ENCODE measurements at places on chromosomes 2 and 18.
A peak's percentile ranks its signal among the peaks of the same experiment; 100 is the strongest.

- no peak for DNase-seq
Measured at GRCh38 chr2:2767837-2768236, 436.8 kb upstream of the MYT1L start.

DNA sequence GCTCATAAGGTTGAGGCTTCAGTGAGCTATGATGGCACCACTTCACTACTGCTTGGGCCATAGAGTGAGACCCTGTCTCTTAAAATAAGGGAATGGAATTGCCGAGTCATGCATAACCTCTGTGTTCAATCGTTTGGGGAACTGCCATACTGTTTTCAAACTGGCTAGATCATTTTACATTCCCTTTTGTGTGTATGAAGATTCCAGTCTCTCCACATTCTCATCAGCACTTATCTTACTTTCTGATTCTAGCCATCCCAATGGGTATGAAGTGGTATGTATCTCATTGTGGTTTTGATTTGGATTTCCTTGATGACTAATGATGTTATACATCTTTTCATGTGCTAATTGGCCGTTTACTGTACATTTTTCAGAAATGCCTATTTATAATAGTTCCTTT, 23.7 kb downstream of the MARCHF7 start:
- no peak for DNase-seq

DNA sequence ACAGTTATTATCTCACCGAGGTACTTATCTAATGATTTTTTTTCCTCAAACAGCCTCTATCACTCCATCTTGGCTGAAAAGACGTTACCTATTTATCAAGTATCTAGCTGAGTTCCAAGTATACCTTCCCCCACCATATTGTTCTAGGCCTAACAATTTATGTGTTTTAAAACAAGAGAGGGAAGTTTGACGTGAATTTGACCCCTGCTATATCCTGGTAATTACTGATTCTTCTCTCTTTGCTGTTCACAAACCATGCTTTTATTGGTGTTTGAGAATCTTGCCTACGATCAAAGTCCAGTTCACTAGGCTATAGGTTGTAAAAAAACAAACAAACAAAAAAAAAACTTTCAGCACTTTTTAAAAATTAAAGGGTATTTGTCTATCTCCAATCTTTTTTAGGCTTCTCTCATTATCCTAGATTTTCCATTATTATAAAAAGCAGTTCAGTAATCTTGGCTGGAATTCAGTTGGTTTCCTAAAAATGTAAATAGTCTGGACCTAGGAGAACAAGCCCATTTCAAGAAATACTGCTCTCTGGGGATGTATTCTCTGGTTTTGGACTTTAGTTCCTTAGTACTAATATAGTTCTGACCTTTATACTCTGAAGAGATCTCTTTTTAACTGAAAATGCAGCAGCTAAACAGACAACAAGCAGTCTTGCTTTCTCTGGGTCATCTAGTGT, 505.4 kb downstream of the CPS1 start:
- no peak for DNase-seq

DNA sequence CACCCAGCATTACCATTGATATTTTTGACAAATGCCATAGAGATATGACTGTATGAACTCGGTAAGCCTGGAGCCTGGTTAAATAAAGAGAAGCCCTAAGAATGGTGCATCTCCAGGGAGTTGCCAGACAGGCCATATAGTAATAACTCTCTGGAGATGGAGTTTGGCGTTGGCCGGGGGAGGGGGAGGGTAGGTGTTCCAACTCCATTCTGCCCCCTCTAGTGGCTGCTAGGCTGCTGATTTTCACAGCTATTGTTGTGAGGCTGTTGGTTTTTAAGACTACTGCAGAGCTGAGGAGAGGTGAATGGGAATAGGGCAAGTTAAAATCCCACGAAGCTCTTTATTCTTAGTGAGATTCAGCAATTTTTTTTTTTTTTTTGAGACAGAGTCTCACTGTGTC, 99.9 kb downstream of the GALNT14 start:
- no peak for DNase-seq

DNA sequence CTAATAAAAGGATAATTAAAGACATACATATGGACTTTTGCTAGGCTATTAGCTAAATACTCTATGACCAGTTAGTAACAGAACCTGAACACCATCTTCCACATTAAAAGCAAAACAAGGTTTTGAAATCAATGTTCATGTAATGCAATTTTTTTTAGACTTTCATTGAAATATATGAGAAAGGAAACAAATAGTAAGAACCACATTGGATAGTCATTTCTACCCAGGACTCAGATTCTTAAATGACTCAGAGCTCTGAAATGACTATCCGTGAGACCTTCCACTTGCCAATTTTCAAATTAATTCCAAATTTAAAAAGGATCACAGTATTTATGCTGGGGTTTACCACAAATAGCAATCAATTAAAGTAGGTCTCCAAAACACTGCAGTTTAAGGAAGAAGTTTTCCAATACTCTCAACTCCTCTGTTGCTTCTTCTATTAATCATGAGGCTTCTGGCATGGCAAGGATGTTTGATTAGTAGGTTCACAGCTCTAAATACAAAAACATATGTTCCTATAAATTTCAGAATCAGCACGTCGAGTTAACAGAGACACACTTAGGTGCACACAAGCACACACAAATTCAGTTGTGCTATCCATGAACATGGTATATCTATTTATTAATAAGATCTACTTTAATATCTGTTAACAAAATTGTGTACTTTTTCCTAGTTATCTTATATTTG, 841.0 kb downstream of the RNF144A start:
- DNase-seq: no peak

- no peak for DNase-seq
Measured at GRCh38 chr2:180970016-180970415, 10.4 kb upstream of the UBE2E3 start.

- DNase-seq: no peak
Measured at GRCh38 chr2:46167924-46168323, 129.3 kb upstream of the EPAS1 start.

DNA sequence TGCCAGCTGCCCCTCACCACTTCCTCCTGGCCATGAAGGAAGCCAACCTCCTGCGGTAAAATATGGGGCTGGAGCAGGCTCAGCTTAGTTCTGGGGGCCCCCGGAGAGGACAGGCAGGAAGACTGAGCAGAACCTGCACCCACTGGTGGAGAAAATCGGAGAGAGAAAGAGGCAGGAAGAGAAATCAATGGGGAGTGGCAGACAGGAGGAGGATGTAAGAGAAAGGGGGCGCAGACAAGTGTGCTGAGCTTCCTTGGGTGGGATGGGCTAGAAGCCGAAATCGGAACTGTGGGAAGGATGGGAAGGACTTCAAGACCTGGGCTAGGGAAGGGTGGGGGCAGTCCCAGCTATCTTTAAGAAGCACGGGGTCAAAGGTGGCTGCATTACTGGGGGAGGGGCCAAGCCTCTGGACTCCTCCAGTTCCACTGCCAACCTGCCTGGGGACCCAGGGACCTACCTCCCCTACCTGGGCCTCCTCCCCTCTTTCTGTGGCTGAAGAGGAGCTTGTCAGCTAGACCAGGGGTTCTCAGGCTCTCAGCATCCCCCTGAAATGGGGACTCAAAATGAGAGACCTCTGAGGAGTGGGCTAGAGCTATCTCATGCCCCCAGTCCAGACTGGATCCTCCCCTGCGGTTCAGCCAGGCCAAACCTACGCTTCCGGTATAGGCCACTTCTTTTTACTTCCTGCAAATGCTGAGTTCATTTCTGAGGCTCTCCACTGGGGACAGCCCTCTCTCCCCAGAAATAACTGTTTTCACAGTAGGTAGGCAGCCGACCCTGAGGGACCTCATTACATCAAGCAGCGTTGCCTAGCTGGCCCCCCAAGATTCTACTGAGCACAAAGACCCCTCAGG, 33.6 kb upstream of the B3GNT7 start:
- DNase-seq: no peak

- peak; percentile 23 for DNase-seq
Measured at GRCh38 chr2:85106489-85107180, 26.6 kb upstream of the TCF7L1 start.

- no peak for DNase-seq
Measured at GRCh38 chr2:152292991-152293390, 42.0 kb upstream of the FMNL2 start.

DNA sequence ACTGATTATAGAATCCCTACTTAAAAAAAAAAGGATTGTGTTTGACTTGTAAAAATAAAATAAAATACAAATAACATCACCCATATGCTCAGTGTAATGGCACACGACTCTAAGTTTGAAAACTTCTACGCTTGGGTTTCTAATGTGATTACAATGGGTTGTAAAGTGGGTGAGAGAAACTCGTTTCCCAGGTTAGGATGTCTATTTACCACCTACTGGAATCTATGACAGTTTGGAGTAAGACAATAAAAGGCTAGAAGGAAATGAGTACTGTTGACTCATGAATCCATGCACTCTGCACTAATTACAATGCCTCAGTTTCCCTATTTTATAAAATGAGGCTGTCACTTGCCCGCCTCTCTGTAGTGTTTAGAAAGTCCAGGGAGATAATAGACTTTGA, 204.2 kb upstream of the FBXO11 start:
- no peak for DNase-seq

- no peak for DNase-seq
Measured at GRCh38 chr2:177670791-177671535, 278.4 kb downstream of the AGPS start.

DNA sequence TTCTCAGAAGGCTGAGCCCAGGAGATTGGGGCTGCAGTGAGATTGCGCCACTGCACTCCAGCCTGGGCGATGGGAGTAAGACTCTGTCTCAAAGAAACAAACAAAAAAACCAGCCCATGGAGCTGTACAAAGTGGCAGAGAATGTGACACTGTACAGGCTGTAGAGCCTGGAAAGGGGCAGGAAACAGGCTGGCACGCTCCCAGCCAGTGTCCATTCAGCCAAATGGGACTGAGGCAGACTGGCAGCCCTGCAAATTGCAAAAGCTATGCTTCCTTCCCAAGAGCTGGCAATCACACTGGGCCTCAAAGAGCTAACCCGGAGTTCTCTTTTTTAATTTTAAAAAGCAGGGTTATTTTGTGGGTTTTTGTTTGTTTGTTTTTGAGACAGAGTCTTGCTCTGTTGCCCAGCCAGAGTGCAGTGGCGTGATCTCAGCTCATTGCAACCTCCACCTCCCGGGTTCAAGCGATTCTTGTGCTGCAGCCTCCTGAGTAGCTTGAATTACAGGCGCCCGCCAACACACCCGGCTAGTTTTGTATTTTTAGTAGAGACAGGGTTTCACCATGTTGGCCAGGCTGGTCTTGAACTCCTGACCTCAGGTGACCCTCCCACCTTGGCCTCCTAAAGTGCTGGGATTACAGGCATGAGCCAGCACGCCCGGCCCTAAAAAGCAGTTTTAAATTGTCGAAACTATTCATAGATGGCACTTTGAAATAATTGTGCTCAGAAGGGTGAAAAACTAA, 42.8 kb downstream of the SCRN3 start:
- DNase-seq: no peak

DNA sequence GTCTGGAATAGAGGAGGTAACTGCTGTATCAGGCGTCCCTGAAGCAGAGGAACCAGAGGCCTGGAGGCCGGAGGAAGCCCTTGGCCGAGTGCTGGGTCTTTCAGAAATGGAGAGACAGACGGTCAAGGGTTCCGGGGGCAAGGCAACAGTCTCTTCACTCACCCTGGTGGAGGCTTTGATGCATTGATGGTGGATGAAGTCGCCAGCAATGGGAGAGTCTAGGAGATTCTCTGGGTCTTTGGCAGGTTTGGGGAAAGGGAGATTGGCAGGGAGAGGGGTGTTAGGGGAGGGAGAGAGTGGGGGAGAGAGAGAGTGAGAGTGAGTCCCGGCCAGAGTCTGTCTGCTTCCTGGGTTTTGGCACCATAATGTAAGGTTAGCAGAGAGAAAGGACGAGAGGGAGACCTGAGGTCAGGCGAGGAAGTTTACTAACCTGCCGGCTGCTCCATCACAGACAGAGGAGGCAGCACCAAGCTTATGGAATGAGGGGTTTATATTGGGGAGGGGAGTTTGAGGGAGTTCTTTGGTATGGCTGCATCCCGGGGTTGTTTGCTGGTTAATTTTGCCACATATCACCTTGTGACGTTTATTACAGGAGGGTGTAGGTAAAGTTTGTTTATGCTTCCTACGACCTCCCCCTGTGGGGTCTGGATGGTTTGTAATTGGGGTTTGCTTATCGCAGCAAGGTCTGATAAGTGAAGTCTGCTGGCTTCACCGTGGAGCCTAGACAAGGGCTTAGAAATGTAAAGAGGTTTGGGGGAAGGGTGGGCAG, 19.6 kb downstream of the COMMD1 start:
- no peak for DNase-seq

DNA sequence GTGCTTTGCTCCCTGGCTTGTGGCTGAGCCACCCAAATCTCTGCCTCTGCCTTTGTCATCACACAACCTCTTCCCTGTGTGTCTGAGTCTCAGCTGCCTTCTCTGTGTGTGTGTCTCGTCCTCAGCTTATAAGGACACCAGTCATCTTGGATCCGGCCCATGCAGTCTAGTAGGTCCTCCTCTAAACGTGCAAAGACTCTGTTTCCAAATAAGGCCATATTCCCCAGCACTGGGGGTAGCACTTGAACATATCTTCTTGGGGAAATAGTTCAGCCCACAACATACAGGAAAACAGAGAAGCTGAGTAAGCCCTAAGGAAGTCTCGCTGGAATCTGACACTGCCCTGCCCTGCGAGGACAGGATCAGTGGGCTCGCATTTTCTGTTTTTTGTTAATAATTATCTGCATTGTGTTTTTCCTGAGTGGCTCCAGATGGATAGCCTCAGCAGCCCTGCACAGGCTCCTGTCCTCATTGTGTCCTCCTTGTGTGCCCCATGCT, 42.1 kb downstream of the MTCL1 start:
- DNase-seq: no peak
